IMR-90 (cell line): ENCODE measurements at places on chromosomes 5 and 9.

- H3K27ac ChIP-seq: no peak overlapping the region
- H3K27me3 ChIP-seq: no peaks in the 10 kb centered on the region
- no peaks in the 10 kb centered on the region for H3K36me3 ChIP-seq
Observed at GRCh38 chr9:98333703-98334582, 78.5 kb upstream of the TBC1D2 start.

DNA sequence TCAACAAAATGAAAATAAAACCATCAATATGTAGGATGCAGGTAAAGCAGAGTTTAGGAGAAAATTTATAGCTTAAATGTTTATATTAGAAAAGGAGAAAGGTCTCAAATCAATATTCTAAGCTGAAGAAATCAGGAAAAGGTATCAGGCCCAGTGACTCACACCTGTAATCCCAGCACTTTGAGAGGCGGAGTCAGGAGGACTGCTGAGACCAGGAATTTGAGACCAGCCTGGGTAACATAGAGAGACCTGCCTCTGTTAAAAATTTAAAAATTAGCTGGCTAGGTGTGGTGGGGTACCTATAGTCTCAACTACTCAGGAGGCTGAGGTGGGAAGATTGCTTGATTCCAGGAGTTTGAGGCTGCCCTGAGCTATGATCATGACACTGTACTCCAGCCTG lies 32.2 kb downstream of the CCDC69 start:
- no peak overlapping the region for H3K4me3 ChIP-seq
- DNase-seq: no peak
- H3K27me3 ChIP-seq: peaks cover 4% of the 10 kb centered on the region
- no peak overlapping the region for H3K27ac ChIP-seq

GRCh38 chr9:38707885-38708637 lies 11.9 kb downstream of the FAM240B start:
- no peak overlapping the region for H3K4me3 ChIP-seq
- H3K36me3 ChIP-seq: no peaks in the 10 kb centered on the region
- H3K27ac ChIP-seq: no peak overlapping the region
- no peak for DNase-seq
- no peaks in the 10 kb centered on the region for H3K4me1 ChIP-seq

DNA sequence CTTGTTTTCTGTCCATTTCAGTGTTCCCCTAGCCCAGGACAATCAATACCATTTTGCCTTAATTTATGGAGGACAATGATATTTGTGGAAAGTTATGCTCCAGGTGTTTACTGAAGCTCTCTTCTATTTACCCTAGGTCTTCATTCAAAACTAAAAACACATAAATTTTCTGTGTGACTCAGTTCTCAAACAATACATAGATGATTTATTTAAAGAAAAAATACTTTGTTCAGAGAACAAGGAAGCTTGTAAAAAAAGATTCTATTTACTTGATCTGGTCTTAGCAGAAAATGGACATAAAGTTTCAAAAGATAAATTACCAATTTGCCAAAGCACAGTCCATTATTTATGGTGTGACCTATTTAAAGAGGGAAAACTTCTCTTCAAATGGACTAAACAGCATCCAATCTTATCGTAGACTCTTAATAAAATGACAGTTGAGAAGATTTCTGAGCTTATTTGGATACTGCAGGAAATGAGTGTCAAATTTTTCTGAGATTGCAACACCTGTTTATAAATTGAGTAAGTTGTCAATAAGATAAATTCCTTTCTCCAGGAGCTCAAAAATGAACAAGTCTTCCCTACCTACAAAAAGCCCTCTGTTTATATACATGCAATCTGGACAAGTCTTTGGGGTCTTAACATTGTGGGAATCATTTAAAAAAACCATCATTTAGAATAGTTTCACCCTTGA lies 627.2 kb downstream of the PSAT1 start:
- H3K4me3 ChIP-seq: no peak overlapping the region
- no peaks in the 10 kb centered on the region for H3K4me1 ChIP-seq
- H3K27ac ChIP-seq: no peak overlapping the region
- no peak for DNase-seq
- no peaks in the 10 kb centered on the region for H3K36me3 ChIP-seq

- DNase-seq: peak; percentile 56
- H3K27me3 ChIP-seq: peaks cover 7% of the 10 kb centered on the region; the same call in 1 of the 2 replicates
- no peaks in the 10 kb centered on the region for H3K4me1 ChIP-seq
Observed at GRCh38 chr5:154593071-154593470, 115.0 kb upstream of the HAND1 start.

DNA sequence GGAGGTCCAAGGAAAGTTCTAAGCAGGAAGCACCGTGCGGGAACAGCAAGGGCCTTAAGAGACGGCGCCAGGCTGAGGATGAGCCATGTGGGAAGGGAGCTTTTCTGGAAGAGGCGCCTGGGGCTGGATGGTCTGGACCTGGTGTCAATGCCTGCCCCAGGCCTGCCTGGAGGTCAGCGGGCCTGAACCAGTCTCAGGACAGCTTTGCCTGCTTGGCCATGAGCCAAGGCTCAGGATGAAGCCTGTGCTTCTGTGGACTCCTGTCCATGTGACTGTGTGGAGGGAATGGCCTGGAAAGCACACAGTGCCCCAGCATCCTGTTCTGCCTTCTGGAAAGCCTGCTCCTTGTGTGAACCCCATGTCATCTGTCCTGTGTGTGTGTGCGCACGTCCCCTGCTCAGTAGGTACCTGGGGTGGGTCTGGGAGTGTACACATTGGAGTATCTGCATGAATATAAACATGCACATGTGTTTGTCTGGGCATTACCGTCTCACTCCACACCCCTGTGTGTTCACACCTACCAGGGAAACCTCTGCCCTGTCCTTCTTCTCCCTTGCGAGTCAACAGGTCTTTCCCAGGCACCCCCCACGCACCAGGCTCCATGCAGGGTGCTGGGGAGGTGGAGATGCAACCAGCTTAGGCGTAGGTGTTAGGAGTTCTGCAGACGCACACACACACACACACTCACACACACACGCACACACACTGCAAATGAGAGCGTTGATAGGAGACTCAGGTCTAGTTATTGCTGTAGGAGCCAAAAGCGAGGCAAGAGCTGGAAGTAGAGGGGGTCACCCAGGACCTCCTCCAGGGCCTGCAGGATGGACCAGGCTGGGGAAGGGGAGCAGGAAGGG lies 24.8 kb downstream of the DAB2IP start:
- H3K27me3 ChIP-seq: no peaks in the 10 kb centered on the region
- no peak overlapping the region for H3K4me3 ChIP-seq
- peaks cover 9% of the 10 kb centered on the region for H3K4me1 ChIP-seq
- H3K27ac ChIP-seq: no peak overlapping the region

DNA sequence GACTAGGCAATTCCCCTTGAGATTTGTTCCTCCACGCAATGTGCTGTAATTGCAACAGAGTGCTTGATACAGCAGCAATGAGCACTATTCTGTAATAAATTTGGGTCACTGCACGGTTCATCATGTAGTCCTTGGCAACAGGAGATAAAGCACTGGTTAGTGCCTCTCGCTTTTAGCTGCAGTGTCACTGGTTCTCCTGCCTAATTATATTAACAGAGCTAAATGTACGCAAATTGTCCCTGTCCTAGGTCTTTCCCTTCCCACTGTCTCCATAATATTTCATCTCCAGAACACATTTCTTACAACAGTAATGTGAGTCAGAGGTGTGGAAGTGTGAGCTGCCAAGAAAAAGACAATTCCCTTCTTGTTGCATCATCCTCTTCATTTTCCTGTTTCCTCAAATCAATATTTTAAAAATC lies 553.1 kb downstream of the ZNF608 start:
- no peak overlapping the region for H3K4me3 ChIP-seq
- no peak overlapping the region for H3K27ac ChIP-seq
- H3K4me1 ChIP-seq: peaks cover 2% of the 10 kb centered on the region; the same call in 1 of the 2 replicates
- H3K36me3 ChIP-seq: no peaks in the 10 kb centered on the region
- peaks cover 3% of the 10 kb centered on the region for H3K27me3 ChIP-seq

GRCh38 chr5:173831196-173831914 lies 56.8 kb upstream of the CPEB4 start:
- no peak overlapping the region for H3K27ac ChIP-seq
- no peak overlapping the region for H3K4me3 ChIP-seq
- H3K4me1 ChIP-seq: peaks cover 5% of the 10 kb centered on the region; the same call in 1 of the 2 replicates

- peaks cover 23% of the 10 kb centered on the region for H3K27me3 ChIP-seq
- DNase-seq: no peak
- no peak overlapping the region for H3K27ac ChIP-seq
- H3K4me3 ChIP-seq: peak overlapping the region; percentile 40; the same call in 1 of the 2 replicates
Observed at GRCh38 chr5:129460672-129460935, 506 bp downstream of the ADAMTS19 start.

DNA sequence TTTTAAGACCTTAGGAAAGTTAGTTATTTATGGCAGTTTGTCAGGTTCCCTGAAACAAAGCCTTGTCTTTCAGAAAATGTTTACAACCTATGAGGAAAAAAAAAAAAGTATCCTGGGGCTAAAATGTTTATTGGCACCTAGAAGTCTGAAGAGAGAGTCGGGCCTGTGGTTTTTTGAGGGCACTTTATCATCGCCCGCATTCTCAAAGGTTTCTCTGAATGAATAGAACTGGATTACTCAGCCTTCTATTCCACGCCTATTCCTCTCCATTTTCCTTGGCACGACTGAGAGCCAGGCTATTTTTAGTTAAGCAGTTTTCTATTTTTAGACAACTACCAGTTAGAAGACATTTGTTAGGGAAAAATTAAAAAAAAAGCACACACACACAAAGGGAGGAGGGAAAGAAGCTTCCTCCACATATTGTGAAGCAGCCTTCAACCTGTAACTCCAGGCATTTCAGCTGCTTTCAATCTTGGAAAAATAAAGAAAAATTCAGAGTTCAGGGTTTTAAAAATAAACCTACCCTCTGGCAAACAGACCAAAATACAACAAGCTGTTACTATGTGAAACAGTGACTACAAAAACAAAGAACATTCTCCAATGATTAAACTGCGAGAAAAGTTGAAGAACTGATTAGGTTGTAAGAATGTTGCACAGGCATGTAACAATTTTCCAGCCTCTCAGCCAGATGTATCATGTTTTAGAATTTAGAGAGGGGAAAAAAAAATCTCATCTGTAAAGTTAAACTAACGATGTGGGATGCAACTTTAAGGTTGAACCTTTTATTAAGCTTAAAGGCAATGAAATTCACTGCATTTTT lies 97.0 kb downstream of the MEF2C start:
- H3K4me1 ChIP-seq: peaks cover 6% of the 10 kb centered on the region; the same call in 1 of the 2 replicates
- peak overlapping the region; percentile 7; the same call in 1 of the 2 replicates for H3K4me3 ChIP-seq
- no peaks in the 10 kb centered on the region for H3K27me3 ChIP-seq
- H3K27ac ChIP-seq: no peak overlapping the region
- DNase-seq: peak; percentile 93
- no peaks in the 10 kb centered on the region for H3K36me3 ChIP-seq

- no peaks in the 10 kb centered on the region for H3K27me3 ChIP-seq
- H3K4me1 ChIP-seq: peaks cover 6% of the 10 kb centered on the region
- no peak overlapping the region for H3K4me3 ChIP-seq
- H3K36me3 ChIP-seq: no peaks in the 10 kb centered on the region
- no peak overlapping the region for H3K27ac ChIP-seq
Observed at GRCh38 chr9:34321451-34321850, 7.6 kb downstream of the KIF24 start.

DNA sequence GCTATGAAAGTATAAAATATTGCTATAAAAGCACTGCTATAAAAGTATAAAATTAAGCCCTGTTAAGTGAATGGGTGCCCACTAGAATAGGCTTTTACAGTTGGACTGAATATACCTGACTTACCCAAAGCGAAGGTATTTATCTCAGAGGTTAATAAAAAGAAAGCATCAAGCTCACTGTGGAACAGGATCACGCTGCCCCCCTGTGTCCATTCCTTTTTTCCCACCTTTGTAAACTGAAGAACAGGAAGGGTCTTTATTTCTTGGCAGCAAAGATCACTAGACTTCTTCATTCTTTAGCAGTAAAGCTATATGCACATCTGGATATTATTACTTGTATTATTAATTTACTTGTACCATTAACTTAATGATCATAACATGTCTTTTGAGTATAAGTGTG lies 22.1 kb upstream of the PLPP6 start:
- no peak for DNase-seq
- H3K4me1 ChIP-seq: no peaks in the 10 kb centered on the region
- H3K36me3 ChIP-seq: no peaks in the 10 kb centered on the region
- no peak overlapping the region for H3K27ac ChIP-seq
- H3K4me3 ChIP-seq: no peak overlapping the region

DNA sequence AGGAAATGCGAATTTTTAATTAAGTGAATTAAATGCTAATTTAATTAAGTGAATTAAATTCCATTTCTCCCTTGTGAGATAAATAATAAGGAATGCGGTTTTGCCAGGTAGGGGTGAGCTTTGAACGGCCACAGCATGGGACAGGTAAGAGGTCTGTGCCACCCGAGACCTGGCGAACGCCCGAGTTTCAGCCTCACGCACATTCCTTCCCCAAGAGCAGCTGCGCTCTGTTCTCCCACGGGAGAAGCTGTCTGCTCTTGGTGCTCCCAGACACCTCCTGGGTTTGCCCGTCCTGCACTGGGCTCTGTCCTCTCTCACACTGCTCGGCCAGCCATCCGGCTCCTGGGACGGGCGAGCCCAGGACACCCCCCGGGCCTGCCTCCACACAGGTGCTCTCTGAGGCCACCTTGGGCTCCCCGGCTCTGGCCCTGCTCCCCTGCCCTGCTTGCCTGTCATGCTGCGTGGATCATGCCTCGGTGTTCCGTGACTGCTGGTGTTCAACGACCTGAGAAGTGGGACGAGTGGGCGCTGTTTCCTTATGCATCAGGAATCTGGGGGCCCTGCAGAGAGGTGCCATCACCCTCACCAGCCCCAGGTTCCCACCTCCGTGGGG lies 13.7 kb upstream of the CAMSAP1 start:
- no peak for DNase-seq
- H3K4me3 ChIP-seq: no peak overlapping the region
- H3K27ac ChIP-seq: no peak overlapping the region
- H3K4me1 ChIP-seq: no peaks in the 10 kb centered on the region
- H3K27me3 ChIP-seq: no peaks in the 10 kb centered on the region

GRCh38 chr9:72467766-72468738 lies 53.4 kb upstream of the TMC1 start:
- H3K36me3 ChIP-seq: no peaks in the 10 kb centered on the region
- no peak overlapping the region for H3K4me3 ChIP-seq
- no peak for DNase-seq
- H3K27ac ChIP-seq: no peak overlapping the region

DNA sequence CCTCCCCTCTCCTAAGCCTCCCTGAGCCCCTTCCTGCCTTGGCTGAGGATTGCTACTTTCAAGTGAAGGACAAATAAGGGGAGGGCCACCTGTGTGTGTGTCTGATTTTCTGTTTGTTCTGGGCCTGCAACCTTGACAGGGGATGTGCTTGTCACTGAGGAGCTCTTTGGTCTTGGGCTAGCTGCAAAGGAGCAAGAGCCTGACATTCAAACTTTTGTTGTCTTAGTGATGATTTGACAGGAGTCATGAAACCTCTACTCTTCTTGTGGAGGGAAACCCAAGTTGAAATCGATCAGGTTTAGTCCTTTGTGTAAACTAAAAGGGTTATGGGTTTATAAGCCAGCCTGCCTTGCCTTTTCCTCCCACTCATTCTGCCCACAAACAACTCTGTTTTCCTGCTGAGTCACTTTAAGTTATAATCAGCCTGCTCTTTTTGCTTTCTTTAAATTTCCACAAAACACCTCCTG lies 16.9 kb downstream of the CLTA start:
- DNase-seq: peak; percentile 63
- peaks cover 27% of the 10 kb centered on the region for H3K4me1 ChIP-seq
- H3K4me3 ChIP-seq: no peak overlapping the region
- H3K27ac ChIP-seq: peak overlapping the region; percentile 85
- H3K36me3 ChIP-seq: peaks cover 75% of the 10 kb centered on the region
